SK-MEL-5 (cell line): ENCODE measurements at places on chromosomes 6 and 20. TPM values are rescaled to one million over a fixed set of nuclear protein-coding genes. Genes with fewer than 3 reads are reported as not detected.

The FAM83C gene
- total RNA-seq, result not detected in 2 replicates

The LGSN gene
- total RNA-seq, result 0.32 TPM in 1 of 2 replicates, not detected in the other

The GSTA1 gene
- total RNA-seq, result not detected in 2 replicates

The TSPO2 gene
- not detected in 2 replicates for total RNA-seq

The PRSS16 gene
- 4.9 and 5.2 TPM in 2 replicates for total RNA-seq

The PAK5 gene
- not detected in 2 replicates for total RNA-seq

The PLN gene
- not detected in 2 replicates for total RNA-seq

The C6orf163 gene
- 1.3 and 1.4 TPM in 2 replicates for total RNA-seq

The RTEL1 gene
- total RNA-seq, result 8.4 and 12.5 TPM in 2 replicates

The WFDC5 gene
- total RNA-seq, result not detected in 2 replicates

The YWHAB gene
- 129 and 134 TPM in 2 replicates for total RNA-seq

The PDE7B gene
- 7.0 and 7.1 TPM in 2 replicates for total RNA-seq

The LAMA2 gene
- total RNA-seq, result 1.3 TPM in 2 replicates

The F13A1 gene
- 0.03 TPM in 1 of 2 replicates, not detected in the other for total RNA-seq

The BMP7 gene
- total RNA-seq, result 6.8 and 12.9 TPM in 2 replicates

The MCCD1 gene
- not detected in 2 replicates for total RNA-seq

The CLPSL2 gene
- not detected in 2 replicates for total RNA-seq

The SLC26A8 gene
- not detected in 2 replicates for total RNA-seq

The PLAGL1 gene
- 0.05 TPM in 1 of 2 replicates, not detected in the other for total RNA-seq

The NKX2-4 gene
- 1.4 and 1.8 TPM in 2 replicates for total RNA-seq
